Activated B cell treated with CpG ODN at 0.5 μM for 24 hours (primary cell): ENCODE measurements at places on chromosomes 12 and 14.

DNA sequence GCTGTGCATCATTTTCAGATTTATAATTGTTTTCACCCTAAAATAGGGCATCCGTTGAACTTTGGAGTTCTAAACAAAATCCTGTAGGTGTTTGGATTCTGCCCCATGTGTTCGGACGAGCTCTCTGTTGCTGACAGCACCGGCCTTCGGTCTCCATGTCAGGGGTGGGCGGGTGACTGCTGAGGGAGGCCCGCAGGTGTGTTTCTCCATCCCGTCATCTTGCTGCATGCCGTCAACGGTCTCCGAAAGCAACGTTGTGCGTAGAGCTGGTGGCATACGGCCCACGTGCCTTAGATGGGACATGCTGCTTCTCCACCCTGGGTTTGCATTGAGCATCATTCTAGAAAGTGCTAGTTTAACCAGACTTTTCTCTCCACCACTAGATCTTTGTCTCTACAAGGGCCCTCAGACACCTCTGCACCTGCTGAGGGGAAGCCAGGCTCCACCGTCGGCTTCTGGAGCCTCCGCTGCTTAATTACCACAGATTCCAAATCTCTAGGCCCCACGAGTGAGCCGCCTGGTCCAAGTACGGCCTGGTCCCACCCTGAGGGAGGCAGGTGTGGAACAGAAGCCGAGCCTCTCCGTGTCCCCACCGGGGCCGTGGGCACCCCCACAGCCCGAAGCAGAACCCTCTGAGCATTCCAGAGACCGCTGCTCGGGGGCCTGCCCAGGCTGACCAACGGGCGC, 15.7 kb upstream of the AMN start:
- H3K36me3 ChIP-seq: peaks cover 63% of the 10 kb centered on the region
- H3K27me3 ChIP-seq: no peaks in the 10 kb centered on the region
- DNase-seq: no peak
- peaks cover 36% of the 10 kb centered on the region for H3K4me1 ChIP-seq

DNA sequence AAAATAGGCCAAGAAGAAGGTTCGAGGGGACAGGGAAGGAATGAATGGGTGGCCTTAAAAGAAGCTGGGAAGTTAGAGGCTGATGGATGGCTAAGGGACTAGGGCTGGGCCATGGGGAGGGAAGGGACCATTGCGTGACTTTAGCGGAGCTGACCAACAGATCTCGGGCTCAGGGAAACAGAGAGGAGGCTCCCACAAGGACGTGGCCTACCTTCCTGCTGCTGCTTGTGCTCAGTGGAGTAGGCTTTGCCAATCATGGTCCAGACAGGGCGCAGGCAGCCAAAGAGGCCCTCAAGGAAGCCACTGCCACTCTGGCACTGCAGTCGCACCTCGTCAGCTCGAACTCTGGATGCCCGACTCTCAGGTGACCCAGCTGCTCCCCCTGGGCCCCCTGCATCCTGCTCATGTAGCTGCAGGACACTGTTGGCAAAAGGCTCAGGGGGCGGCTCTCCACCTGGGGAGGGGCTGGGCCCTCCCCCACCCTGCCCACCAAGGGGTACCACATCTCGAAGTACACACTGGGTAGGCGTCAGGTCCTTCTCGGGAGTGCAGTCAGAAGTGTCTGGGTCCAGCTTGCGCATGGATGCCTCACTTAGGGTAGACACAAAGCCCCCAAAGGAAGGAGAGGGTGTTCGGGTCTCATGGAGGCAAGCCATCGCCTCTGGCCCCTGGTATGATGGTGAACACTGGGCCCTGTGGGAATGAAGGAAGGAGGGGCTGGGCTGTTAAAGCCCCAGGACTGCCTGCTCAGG, 12.3 kb downstream of the MAP3K12 start:
- peaks cover 6% of the 10 kb centered on the region for H3K4me1 ChIP-seq
- peaks cover 32% of the 10 kb centered on the region for H3K36me3 ChIP-seq
- H3K27me3 ChIP-seq: no peaks in the 10 kb centered on the region
- no peak for DNase-seq
- H3K4me3 ChIP-seq: no peak overlapping the region

GRCh38 chr14:50021261-50022031, 94.9 kb downstream of the VCPKMT start:
- peak overlapping the region; percentile 20 for H3K4me3 ChIP-seq
- no peak for DNase-seq
- peaks cover 34% of the 10 kb centered on the region for H3K36me3 ChIP-seq
- peaks cover 18% of the 10 kb centered on the region for H3K4me1 ChIP-seq
- no peaks in the 10 kb centered on the region for H3K27me3 ChIP-seq

- H3K4me1 ChIP-seq: no peaks in the 10 kb centered on the region
- H3K4me3 ChIP-seq: no peak overlapping the region
- H3K27me3 ChIP-seq: no peaks in the 10 kb centered on the region
- DNase-seq: no peak
Measured at GRCh38 chr12:130787445-130788410, 51.3 kb downstream of the STX2 start.

DNA sequence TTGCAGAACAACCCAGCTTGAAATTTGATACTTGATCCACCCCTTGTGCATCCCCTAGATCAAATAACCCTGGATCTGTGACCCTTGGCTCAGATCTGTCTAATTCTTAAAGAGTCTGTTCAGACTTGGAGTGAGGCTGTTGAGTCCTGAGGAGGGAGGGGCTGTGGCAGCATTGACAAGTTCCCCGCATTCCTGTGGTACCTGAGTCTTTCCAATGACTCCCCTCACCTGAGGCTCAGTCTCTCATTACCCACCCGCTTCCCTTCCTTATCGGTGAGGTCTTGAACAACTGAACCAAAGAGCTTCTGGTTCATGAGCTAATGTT, 16.1 kb upstream of the HDAC7 start:
- H3K4me1 ChIP-seq: peaks cover 72% of the 10 kb centered on the region
- peak overlapping the region; percentile 70 for H3K27ac ChIP-seq
- H3K4me3 ChIP-seq: peak overlapping the region; percentile 3
- no peaks in the 10 kb centered on the region for H3K27me3 ChIP-seq

DNA sequence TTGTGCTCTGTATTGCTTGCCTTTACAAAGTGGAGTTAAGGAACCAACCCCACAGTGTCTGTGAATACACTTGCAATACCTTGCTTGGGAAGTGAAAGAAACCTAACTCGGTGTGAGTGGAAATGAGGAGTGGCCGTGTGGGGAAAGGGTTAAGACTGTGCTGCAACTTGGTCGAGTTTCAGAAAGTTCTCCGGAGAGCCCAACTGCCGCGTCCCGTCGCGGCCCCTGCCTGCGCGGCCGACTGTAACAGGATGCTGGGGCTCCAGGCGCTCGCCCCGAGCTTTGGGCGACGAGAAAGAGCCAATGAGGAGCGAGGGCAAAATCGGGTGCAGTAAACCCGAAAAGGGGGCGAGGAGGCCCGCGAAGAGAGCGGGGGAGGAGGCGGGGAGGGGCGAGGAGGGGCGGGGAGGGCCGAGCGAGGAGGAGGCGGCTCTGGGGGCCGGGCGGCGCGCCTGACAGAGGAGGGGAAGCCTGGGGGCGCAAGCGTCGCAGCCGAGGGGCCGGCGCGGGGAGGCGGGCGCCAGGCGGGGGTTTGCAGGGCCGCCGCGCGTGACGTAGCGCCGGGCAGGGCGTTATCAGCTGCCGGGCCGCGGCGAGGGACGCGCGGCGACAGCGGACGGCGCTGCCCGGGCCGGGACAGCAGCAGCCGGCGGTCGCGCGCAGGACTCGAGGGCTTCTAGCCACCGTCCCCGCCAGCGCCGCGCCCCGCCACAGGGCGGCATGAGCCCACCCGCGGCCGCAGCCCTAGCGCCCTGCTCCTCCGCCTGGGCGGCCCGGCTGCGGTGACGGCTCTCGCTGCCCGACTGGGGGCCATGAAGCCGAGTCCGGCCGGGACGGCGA, at the start of gene DACT1:
DACT1 (plus strand) TSS at position 572 of the 840 bp plus-strand sequence; CDS start at position 813, 241 bp downstream.
- H3K36me3 ChIP-seq: peaks cover 4% of the 10 kb centered on the region
- peak within 1 kb of the TSS; percentile 94 for H3K4me3 ChIP-seq
- H3K4me1 ChIP-seq: peaks cover 46% of the 10 kb centered on the region
- H3K27ac ChIP-seq: peak within 1 kb of the TSS; percentile 90

DNA sequence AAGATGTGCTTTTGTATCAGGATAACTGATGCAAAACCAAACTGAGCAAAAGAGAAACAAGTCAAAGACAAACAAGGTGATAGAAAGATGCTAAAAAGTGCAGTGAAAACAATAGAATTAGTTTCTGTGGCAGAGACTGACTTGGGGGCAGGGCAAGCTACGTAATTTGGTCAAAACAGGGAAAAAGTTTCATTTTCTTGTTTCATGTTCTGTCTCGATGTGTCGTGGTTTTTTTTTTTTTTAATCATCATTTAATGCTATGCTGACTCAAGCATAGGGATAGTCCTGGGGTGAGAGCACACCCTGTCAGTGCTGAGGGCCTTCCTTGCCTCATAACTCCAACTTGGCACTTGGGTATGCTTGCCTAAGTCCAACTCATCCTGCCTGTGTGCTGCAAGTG, 144.1 kb upstream of the PTPRQ start:
- no peak overlapping the region for H3K4me3 ChIP-seq
- DNase-seq: no peak
- no peaks in the 10 kb centered on the region for H3K4me1 ChIP-seq
- H3K36me3 ChIP-seq: no peaks in the 10 kb centered on the region
- no peak overlapping the region for H3K27ac ChIP-seq

DNA sequence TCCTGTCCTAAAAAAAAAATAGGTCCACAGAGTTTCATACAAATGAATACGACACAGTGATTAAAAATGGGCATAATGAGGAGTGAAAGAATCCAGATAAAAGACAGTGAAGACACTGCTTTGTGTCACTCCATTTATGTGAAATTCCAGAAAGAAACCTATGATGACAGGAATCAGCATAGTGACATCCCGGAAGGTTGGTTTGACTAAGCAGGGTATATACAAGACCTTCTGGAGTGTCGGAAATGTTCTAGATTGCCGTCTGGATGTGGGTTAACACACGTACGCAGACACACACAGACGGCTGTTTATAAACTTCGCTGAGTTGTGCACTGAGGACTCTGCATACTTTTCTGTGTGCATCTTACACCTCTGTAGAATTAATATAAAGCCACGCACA, 13.2 kb upstream of the CACNA2D4 start:
- H3K4me3 ChIP-seq: no peak overlapping the region
- no peaks in the 10 kb centered on the region for H3K36me3 ChIP-seq
- H3K4me1 ChIP-seq: peaks cover 54% of the 10 kb centered on the region
- H3K27me3 ChIP-seq: no peaks in the 10 kb centered on the region
- no peak for DNase-seq

GRCh38 chr14:50944647-50945413, 547 bp upstream of the PYGL start:
- no peak for DNase-seq
- H3K4me1 ChIP-seq: peaks cover 15% of the 10 kb centered on the region

DNA sequence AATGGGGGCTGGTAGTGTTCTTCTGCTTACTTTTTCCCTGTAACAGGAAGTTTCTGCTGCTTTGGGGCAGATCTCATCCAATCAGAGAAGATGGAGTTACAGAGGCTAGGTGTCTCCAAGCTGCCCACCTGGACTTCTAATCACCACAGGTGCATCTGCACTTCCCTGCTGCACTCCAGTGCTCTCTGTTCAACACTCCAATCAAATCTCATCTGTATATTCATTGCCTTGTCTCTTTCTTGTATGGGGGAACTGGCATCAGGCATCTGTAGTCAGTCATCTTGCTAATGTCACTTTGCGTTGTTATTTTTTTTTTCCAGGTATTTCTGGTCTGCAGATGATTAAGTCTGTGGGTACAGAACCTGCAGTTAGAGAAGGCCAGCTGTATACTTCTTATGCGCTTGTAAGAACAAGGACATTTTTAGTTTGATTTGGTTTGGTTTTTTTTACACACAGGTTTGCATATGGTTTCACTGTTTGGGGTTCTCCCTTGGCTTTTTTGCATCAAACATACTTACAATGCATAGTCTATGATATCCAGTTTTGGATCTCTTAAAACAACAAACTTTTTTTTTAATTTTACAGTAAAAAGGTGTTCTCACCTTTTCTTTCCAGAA, 116.0 kb downstream of the METTL25 start:
- DNase-seq: no peak
- no peak overlapping the region for H3K4me3 ChIP-seq
- H3K27me3 ChIP-seq: no peaks in the 10 kb centered on the region

DNA sequence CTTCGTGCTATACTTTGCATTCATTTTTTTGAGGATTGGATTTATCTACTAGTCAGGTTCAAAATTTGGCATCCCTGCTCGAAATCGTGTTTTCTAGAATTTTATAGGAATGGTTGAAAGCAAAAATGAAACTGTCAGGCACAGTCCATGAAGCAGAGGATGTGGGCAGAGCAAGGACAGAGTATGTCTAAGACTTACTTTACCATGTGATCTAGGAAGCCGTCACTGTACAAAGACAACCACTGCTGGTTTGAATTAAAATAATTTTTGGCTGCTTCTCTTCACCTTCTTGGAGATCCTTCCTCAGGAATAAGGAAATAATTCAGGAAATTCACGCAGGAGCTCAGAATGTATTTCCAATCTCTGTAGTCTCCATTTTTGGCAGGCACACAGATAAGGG, 31.6 kb upstream of the SGPP1 start:
- peaks cover 10% of the 10 kb centered on the region for H3K4me1 ChIP-seq
- H3K4me3 ChIP-seq: peak overlapping the region; percentile 61
- peak overlapping the region; percentile 83 for H3K27ac ChIP-seq
- DNase-seq: no peak
- no peaks in the 10 kb centered on the region for H3K36me3 ChIP-seq

DNA sequence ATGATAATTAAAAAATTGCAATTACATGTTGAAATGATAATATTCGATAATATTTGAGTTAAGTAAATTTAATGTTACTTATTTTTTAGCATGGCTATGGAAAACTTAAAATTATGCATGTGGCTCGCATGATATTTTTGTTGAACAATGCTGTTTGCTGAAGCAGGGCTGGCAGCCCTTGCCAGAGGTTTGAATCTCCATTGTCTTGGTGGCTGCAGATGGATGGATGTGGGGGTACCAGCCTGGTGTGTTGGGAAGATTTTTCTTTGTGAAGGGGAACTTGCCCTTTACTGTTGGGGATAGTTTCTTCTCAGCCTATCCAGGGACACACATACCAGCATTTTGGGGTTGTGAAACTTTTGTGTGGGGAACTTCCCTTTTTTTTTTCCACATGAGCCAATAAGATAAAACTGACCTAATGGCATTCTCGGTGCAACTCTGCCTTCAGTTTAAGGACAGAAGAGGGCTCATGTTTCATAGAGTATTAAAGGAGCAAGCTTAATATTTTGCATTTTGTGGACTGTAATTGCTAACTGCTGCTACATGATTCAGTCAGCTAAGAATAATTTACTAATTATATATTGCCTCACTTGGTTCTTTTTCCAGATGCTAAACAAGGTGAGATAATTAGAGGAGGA, 8.8 kb downstream of the RASSF3 start:
- peaks cover 39% of the 10 kb centered on the region for H3K36me3 ChIP-seq
- DNase-seq: no peak
- no peaks in the 10 kb centered on the region for H3K27me3 ChIP-seq
- peaks cover 89% of the 10 kb centered on the region for H3K4me1 ChIP-seq
- peak overlapping the region; percentile 74 for H3K4me3 ChIP-seq

DNA sequence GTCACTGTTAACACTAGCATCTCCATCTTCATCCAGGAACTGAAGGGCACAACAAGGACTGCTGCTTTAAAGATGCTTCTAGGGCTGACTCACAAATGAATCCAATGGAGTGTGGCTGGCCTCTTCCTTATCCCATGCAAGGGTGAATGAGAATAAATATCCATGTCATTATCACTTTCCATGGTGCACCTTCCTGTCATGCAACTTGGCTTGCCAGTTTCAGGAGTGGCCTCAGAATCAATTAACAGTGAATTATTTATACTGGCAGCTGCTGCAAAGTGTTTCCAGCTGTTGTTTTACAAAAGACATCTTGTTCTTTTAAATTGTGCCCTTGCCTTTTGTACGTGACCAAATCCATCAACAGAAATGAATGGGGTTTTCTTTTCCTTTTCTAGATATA, 499.3 kb upstream of the TMEM132C start:
- H3K36me3 ChIP-seq: no peaks in the 10 kb centered on the region
- H3K27ac ChIP-seq: no peak overlapping the region
- no peak for DNase-seq
- no peaks in the 10 kb centered on the region for H3K27me3 ChIP-seq
- no peak overlapping the region for H3K4me3 ChIP-seq
